Occipital lobe (tissue), 3 donors: ENCODE measurements at places on chromosomes 1 and 21. TPM values are rescaled to one million over a fixed set of nuclear protein-coding genes. Genes with fewer than 3 reads are reported as not detected.
A peak's percentile ranks its signal among the peaks of the same experiment; 100 is the strongest.

DNA sequence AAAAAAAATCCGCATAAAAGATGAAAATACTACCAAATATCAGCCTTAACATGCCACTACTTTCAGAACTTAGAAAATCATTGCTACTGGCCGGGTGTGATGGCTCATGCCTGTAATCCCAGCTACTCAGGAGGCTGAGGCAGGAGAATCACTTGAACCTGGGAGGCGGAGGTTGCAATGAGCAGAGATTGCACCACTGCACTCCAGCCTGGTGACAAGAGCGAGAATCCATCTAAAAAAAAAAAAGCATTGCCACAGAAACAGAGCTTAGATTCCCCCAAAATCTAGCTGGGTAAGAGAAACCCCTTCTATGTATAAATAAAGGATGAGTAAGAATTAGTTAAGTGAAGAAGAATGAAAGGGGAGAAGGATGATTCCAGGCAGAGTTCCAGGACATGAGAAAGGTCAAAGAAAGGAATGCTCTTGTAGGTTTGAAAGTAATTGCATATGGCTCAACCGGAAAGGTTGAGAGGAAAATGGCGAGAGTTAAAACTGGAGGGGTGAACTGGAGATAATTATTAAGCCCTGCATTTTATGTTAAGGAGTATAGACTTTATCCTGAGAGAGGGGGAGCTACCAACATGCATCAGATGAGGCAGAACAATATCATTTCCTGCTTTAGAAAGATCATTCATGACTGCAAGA, 19.7 kb upstream of the NRDC start:
- DNase-seq = no peak

Gene CEP104
- 16.7 TPM for total RNA-seq

Gene DCST1
- total RNA-seq = not detected

- no peak for DNase-seq
These were observed 102.7 kb downstream of the ZNF281 start for GRCh38 chr1:200306944-200307754.

- DNase-seq = no peak
These were observed 45.3 kb upstream of the MTF2 start for GRCh38 chr1:93033785-93034184.

GRCh38 chr1:208065862-208066261, 154.9 kb upstream of the CD34 start:
- DNase-seq = no peak

GRCh38 chr1:6112690-6113005, 67.0 kb downstream of the KCNAB2 start:
- no peak for DNase-seq

DNA sequence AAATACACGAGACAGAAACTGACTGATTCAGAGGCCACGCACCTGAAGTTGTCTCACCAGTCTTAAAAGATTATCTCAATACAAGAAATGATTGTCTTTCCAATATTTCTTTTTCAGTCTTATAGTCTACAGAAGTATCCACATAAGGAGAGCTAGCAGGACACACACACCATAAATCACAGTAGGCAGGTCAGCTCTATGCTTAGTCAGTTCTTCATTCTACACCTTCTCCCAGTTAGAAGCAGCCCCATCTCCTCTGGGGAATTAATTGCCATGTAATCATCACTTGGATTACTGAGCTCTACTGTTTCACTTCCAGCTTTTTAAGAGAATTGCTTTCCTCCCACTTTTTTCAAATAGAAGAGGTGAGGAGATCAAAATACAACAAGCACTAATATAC, 59.6 kb downstream of the SMYD3 start:
- DNase-seq = no peak

- no peak for DNase-seq
These were observed 232.3 kb upstream of the USP24 start for GRCh38 chr1:55447488-55447887.

- peak; percentile 68 for DNase-seq
These were observed at the start of gene EPHB2 for GRCh38 chr1:22710701-22711049. TSS of gene EPHB2 (plus strand) at chr1:22710839. CDS start at chr1:22710983, 144 bp downstream.

- no peak for DNase-seq
These were observed 2.9 kb downstream of the KRTAP20-4 start for GRCh38 chr21:30623362-30623761.

Gene MCOLN2
- total RNA-seq = not detected

Gene SYPL2
- not detected for total RNA-seq
